ENCODE measurements at places on chromosomes 2 and 18.

DNA sequence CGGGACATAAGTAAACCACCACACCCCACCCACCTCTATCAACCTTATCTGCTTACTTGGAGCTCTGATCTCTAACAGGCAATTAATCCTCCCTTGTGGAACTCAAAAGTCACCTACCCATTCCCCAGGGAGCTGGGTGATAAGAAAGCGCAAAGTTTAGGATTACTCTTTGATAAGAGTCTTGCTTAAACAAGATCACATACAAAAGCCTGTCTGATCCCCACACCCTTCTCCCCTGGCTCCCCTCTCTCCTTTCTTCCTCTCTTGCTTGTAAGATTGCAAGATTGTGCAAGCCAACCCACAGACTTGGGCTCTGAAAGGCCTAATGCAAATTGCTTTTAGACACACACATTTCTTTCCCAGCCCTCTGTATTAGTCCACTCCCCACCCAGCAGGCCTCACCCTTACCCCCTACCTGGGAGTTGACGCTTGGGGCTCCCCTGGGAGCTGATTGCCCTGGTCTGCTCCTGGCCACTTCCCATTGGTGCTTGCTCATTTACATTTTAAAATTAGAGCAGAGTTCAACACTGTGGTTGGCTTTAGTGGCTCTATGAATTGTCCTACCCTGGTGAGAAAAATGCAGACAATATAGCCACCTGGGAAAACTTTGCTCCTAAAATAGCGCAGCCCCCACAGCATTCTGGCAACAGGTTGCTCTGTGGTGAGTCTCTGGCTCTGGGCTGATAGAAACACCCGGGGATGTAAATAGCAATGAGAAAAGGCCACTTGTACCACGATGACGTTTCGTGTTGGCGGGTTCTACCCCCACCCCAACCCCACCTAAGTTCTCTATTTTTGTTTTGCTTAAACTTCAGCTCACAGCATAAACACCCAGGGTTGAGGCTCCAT lies 92.8 kb upstream of the MSH2 start:
- no peak for DNase-seq

GRCh38 chr2:45283764-45284620 lies 274.7 kb upstream of the SIX2 start:
- no peak for DNase-seq

DNA sequence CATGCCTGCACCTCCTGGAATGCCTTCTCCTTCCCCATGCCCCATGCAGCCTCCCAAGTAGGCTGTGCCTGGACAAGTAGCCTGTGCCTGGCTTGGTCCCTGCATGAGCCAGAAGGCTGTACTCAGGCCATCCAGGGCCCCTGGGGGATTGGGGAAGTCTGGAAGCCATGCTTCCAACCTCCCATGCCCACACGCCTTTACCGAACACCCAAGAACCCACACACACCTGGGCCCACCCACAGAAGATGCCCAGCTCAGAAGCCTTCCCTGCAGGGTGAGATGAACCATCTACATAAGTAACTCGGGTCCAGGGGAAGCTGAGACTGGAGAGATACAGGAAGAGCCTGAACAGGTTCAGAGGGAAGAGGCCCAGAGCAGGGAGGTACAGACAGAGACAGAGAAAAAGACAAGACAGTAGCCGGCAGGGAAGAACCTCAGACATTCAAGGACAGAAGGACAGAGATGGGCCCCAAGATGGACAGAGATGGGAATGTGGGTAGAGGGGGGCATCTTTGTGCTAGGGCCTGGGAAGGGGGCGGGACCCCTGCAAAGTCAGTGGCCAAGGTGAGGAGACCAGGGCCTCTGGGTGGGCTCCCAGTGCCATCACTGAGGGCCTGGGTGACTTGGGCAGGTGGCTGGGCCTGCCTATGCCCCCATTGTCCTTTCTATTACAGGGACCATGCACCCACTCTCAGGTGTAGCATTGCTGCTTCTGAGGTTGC lies 4.3 kb downstream of the BIN1 start:
- no peak for DNase-seq

- no peak for DNase-seq
Observed at GRCh38 chr2:48712151-48712550, 43.4 kb downstream of the LHCGR start.

GRCh38 chr2:208369091-208369490 lies 37.5 kb upstream of the PTH2R start:
- DNase-seq: no peak

DNA sequence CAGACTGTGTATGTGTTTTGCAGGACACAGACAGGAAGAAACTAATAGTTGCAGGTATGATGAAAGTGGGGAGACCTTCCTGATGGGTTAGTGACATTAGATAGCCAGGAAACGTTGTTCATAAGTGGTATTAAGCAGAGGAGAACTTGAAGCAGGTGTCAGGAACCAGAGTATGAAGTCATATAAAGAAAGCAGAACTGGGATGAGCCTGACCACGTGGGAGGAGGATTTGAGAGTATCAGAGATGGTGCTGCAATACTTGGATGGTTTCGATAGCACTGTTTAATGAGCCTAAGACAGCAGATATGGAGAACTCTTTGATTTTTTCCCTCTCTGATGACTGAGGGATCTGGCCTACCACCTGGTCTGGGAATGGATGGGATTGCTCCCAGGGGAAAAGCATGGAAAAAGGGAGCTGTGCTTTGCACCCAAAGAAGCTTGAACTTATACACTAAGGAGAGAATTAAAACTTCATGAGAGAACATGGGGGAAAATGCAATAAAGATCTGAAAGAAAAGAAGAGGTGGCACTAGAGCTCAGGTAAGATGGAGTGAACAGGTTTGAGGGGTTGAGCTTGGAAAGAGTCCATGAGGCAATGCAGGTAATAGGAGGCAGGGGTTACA lies 226.0 kb upstream of the LRRTM1 start:
- no peak for DNase-seq

DNA sequence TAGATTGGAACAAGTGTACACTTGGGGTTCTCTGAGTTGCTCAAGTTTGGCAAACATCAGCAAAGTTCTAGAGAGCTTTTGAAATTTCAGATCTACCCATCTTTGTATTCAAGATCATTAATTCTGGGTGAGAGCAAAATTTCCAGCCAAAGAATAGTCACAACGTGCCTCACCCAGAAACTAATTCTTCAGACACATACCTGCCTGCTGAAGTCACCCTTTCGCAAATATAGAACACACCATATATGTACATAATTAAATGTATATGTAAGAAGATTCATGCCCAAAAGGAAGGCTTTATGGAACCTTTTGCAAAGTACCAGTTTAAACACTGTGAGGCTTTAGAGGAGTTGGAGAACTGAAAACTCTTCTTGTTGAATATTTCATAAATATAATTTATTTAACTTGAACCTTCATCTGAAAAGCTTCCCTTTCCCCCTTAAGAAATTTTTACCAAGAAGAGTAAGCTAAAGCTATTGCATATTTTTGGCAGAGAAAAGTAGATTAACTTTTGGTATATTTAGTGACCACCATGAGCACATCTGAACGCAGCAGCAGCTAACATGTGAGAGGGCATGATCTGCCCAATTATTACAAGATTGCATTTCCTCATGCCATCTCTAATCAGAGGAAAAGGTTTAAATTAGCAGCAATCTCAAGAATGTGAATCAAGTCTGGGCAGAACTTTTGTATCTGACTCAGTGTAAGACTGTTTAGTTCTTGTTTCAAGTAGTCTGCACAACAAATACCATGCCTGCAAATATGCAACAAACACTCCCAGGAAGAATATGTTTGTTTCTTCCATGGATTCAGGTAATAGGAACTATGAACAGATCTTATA lies 8.2 kb downstream of the RND3 start:
- DNase-seq: no peak

DNA sequence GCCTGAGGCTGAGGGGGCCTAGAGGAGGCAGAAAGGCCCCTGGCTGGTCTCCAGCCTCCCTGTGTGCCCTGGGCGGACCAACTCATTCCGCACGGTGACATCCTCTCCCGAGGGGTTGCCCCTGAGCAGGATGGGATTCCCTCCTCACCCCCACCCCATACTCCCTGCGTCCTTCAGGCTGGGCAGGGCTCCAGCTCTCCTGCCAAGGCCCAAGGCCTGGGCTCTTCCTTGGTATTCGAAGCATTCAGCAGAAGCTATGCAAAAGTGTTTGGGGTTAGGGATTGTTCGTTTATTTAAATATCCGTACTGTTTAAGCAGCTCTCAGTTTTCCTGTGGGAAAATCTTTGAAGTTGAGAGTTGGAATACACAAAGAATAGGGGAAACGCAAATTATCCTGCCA lies 113.1 kb upstream of the RAB12 start:
- no peak for DNase-seq

DNA sequence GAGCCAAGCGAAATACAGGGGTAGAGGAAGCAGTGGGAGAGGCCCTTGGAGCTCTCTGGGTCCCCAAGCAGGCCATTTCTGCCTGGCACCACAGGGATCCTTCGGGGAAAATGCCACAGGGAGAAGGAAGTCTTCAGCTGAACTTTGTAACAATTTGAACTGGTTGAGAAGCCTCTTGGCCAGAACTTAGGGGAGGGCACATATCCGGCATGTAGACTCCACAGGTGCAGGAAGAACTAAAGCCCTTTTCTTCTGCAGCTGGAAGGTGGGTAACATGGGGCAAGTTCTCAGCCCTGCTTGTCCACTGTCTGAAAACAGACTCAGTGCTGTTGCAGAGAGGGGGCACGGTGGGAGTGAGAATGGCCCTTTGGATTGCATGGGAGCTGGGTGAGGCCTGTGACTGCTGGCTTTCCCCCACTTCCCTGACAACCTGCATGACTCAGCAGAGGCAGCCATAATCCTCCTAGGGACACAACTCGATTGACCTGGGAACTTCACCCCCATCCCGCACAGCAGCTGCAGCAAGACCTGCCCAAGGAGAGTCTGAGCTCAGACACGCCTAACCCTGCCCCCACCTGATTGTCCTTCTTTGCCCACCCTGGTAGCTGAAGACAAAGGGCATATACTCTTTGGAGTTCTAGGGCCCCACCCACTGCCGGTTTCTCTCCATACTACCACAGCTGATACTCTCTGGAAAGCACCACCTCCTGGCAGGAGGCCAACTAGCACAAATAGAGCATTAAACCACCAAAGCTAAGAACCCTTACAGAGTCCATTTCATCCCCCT lies 101.6 kb upstream of the FAM136A start:
- DNase-seq: no peak

Measured in left renal pelvis (tissue), 4 donors.